ENCODE measurements at places on chromosomes 1 and 21. TPM values are rescaled to one million over a fixed set of nuclear protein-coding genes. Genes with fewer than 3 reads are reported as not detected.

- H3K27ac ChIP-seq = no peak overlapping the region
- H3K4me3 ChIP-seq = no peak overlapping the region
- no peaks in the 10 kb centered on the region for H3K4me1 ChIP-seq
- H3K36me3 ChIP-seq = no peaks in the 10 kb centered on the region
- H3K27me3 ChIP-seq = no peaks in the 10 kb centered on the region
Observed at GRCh38 chr1:89760496-89760895, 60.3 kb upstream of the LRRC8D start.

DNA sequence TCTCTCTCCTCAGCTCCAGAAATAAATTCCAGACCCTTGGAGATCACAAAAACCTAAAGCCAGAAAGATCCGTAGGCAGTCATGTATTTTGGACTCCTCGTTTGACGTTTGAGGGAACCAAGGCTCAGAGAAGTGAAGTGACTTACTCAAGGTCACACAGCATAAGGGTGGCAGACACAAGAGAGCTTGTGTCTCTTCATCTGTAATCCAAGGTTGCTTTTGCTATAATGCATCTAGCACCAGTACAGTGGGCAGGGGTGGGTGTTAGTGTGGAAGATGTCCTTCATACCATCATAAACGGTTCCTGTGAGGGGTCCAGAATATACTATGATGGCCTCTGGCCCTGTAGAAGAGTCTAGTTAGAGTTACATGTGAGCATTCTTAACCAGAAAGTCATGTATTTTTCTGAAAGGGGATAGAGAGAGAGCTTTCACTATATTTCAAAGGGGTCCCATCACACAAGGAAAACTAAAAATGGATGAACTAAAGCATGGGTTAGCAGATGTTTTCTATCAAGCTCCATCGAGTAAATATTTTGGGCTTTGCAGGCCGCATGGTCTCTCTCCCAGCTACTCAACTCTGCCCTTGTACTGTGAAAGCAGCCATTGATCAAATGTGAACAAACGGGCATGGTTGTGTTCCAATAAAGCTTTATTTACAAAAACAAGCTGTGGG is 144.9 kb downstream of the TOMM20 start:
- H3K27me3 ChIP-seq = no peaks in the 10 kb centered on the region
- no peaks in the 10 kb centered on the region for H3K36me3 ChIP-seq
- H3K27ac ChIP-seq = peak overlapping the region; percentile 96
- DNase-seq = no peak

DNA sequence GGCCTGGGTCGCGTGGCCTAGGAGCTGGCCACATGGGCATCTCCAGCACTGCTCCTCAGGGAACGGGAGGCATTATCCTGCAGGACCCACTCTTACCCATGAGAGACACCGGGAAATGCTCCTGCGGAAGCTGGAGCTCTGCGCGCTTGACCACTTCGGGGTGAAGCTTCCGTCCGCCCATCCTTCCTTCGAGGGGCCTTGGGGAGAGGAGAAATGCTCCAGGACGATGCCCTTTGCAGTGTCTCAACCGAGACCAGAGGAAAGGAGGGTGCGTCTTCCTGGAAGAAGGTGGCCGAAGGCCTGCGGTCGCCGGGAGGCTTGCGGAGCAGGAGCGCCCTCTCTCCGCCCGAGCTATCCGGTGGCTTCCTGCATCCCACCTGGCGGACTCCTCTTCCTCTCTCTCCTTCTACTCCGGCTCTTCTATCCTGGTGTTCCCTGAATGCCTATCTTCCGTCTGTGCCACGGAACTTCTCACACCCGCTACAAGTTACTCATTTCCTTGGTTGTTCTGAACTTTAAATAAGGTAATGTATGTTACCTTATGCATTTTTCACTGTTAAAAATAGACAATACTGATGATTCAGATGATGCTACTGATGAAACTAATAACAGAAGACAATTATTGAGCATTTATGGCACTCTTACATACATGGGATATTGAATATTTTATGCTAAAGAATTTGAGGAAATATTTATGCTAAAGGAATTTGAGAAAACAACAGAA is 91.4 kb downstream of the PRKAB2 start:
- H3K4me1 ChIP-seq = no peaks in the 10 kb centered on the region
- H3K4me3 ChIP-seq = no peak overlapping the region
- H3K27me3 ChIP-seq = peaks cover 64% of the 10 kb centered on the region
- DNase-seq = no peak
- no peak overlapping the region for H3K27ac ChIP-seq
- no peaks in the 10 kb centered on the region for H3K36me3 ChIP-seq

GRCh38 chr1:2045468-2046173 is 4.6 kb upstream of the PRKCZ start:
- no peak overlapping the region for H3K4me3 ChIP-seq
- DNase-seq = no peak
- peaks cover 3% of the 10 kb centered on the region for H3K4me1 ChIP-seq
- peaks cover 5% of the 10 kb centered on the region for H3K27me3 ChIP-seq

- no peaks in the 10 kb centered on the region for H3K4me1 ChIP-seq
- H3K27ac ChIP-seq = no peak overlapping the region
- no peak overlapping the region for H3K4me3 ChIP-seq
- H3K36me3 ChIP-seq = no peaks in the 10 kb centered on the region
- DNase-seq = no peak
- no peaks in the 10 kb centered on the region for H3K27me3 ChIP-seq
Observed at GRCh38 chr1:241412646-241413045, 55.6 kb upstream of the RGS7 start.

DNA sequence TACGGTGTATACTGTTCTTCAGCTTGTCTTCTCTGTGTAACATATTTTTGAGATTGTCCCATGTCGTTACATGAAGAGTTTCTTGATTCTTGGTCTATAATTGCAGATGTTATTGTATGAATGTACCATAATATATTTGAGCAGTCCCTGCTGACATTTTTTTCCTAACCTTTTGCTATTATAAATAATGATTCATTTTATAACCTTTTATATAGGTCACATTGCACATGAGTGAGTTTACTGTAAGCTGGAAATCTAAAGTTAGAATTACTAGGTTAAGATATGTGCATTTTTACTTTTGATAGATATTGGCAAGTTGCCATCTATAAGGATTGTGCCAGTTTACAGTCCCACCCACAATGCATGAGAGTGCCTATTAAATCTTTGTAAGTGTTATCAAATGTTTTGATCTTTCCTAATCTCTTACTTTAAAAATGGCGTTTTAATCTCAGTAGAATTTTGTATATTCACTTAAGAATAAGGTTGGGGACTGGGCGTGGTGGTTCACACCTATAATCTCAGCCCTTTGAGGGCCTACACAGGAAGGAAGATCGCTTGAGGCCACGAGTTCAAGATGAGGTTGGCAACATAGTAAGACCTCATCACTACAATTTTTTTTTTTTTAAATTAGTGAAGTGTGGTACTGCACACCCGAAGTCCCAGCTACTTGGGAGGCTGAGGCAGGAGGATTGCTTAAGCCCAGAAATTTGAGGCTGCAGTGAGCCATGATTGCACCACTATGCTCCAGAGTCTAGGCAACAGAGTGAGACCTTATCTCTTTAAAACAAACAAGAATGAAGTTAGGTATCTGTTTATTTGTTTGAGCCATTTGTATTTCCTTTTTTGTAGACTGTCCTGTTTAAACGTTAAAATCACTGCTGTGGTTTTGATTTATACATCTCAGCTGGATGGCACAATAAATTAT is 36.5 kb downstream of the ZMYM1 start:
- no peaks in the 10 kb centered on the region for H3K27me3 ChIP-seq
- no peak for DNase-seq
- no peak overlapping the region for H3K4me3 ChIP-seq
- H3K36me3 ChIP-seq = no peaks in the 10 kb centered on the region

- H3K36me3 ChIP-seq = no peaks in the 10 kb centered on the region
- H3K4me1 ChIP-seq = no peaks in the 10 kb centered on the region
- H3K4me3 ChIP-seq = no peak overlapping the region
Observed at GRCh38 chr1:93502571-93502970, 54.7 kb downstream of the FNBP1L start.

DNA sequence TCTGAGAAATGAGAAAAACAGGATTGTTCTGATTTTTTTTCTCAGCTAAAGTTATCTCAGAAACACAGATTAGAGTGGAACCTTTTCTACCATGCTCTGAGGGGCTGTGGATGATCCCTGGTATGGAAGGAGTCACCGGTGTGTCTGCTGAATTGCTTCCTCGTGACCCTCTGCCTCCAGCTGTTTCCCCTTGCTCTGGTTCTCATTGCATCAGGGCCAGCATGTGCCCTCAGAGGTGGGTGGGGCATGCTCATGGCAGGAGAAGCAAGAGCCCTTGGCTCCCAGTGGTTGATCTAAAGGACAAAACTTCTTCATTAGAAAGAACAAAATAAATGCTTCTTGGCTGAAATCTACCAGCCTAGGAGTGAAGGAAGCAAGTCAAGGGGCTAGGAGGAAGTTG is 183.2 kb upstream of the HMCN1 start:
- no peak overlapping the region for H3K27ac ChIP-seq
- H3K4me3 ChIP-seq = no peak overlapping the region
- no peaks in the 10 kb centered on the region for H3K36me3 ChIP-seq
- H3K4me1 ChIP-seq = no peaks in the 10 kb centered on the region

GRCh38 chr1:208654241-208654640 is 410.1 kb upstream of the PLXNA2 start:
- no peak for DNase-seq
- H3K27me3 ChIP-seq = no peaks in the 10 kb centered on the region
- no peaks in the 10 kb centered on the region for H3K4me1 ChIP-seq
- H3K4me3 ChIP-seq = no peak overlapping the region

DNA sequence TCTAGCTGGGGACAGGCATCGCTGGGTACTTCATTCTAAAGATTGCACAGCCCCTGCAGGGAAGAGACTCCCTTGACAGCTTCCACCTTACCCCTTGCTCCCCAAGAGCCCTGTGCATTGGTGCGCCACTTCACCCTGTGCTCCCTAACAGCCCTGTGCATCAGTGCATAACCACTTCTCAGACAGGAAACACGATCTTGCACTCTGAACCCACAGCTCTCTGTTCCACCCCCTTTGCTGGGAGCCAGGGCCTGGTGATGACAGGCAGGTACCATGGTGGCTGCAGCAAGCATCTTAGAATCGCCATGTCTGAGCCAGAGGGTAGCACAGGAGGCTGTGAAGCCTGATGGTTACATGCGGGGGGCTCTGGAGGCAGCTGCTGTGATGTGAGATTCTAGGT is 5.0 kb downstream of the ALPL start:
- no peak overlapping the region for H3K27ac ChIP-seq
- no peaks in the 10 kb centered on the region for H3K36me3 ChIP-seq
- no peak overlapping the region for H3K4me3 ChIP-seq
- no peak for DNase-seq

DNA sequence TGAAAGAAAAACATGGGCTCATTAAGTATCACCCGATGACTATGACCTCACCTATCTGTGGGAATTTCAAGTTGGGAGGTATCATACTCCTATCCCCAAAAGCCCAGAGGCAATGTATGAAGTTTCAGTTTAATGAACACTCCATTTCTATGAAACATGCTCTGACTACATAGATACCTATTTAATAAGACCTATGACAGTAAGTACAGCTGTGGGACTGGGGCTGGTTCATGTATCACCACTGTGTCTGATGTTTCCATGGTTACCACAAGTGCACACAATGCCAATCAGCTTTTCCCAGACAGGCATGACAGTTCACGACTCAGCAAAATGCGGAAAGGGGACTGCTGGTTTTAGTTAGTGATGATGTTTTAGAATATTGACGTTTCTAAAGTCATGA is 167.7 kb downstream of the SIPA1L2 start:
- no peak overlapping the region for H3K4me3 ChIP-seq
- no peaks in the 10 kb centered on the region for H3K36me3 ChIP-seq
- H3K4me1 ChIP-seq = no peaks in the 10 kb centered on the region
- no peak overlapping the region for H3K27ac ChIP-seq

Gene MAN1C1
- total RNA-seq = 6.7 TPM

DNA sequence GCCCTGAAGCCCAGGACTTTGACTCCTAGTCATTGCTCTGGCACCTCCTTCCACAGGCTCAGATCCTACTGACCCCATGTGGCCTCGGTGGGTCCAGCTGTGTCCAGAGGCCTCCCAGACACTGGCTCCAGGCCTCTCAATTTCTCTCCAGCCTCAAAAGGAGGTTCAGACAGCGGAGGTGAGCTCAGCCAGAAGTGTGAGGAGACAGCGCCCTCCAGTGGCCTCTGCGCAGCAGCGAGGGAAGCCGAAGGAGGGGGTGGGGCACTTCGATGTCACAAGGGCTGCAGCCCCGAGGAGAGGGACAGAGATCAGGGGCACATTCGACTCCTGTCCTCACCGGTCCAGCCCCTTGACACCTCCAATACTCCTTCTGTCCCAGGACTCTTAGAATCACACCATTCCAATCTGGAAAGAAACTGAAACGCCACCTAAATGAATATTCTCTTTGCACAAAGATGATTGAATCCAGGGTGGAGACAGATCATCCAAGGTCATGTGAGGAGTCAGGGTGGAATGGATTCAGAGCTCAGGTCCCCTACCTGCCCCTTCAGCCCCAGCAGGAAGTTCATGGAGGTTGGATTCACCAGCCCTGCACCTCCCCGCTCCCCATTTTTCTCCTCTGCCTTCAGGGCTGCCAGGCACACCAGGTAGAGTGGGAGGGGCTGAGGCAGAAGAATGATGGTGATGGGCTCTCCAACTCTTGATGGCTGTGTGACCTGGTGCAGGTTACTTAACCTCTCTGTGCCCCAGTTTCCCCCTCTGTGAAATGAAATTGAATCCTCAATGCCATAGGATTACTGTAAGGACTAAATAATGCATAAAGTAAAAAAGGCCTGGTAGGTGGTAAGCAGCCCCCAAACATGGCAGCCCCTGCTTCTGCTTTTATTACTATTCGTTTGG is 34.8 kb upstream of the ZBTB40 start:
- H3K27ac ChIP-seq = no peak overlapping the region
- H3K27me3 ChIP-seq = no peaks in the 10 kb centered on the region
- peak; percentile 63 for DNase-seq
- H3K4me1 ChIP-seq = no peaks in the 10 kb centered on the region

Gene SGIP1
- total RNA-seq = 3.1 TPM

DNA sequence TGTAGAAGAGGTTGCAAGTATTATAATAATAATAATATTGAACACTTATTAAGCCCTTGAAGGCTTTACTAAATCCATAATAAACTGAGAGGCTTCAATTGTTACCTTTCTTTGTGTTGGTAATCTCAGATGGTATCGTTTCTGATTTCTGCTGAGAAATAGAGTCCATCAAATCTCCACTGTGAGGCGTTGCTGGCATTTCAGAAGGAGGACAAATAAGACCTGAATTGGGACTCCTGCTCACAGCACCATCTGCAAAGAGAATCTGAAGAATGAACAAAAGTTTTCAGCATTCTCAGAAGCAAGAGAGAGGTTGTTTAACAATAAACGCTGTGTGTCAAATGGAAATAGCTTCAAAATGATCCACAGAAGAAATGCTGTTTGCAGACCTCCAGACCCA is 93.7 kb downstream of the WDR3 start:
- no peaks in the 10 kb centered on the region for H3K36me3 ChIP-seq
- DNase-seq = no peak
- no peaks in the 10 kb centered on the region for H3K27me3 ChIP-seq
- no peaks in the 10 kb centered on the region for H3K4me1 ChIP-seq
- no peak overlapping the region for H3K27ac ChIP-seq

DNA sequence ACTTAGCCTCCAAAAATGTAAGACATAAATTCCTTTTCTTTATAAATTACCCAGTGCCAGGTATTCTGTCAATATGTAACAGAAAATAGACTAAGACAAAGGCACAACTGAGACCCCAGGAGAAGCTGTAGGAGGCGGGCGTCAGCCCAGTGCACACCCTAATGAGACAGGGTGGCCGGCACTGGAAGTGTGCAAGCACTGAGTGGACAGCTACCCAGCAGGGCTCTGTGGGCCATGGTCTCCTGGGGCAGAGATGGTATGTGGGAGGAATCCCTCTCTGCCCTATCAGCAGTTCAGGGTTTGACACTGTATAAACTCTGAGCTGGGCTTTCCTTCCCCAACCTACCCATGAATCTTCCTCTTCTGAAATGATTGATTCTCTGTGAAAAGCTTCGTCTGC is 139.5 kb downstream of the GLIS1 start:
- no peaks in the 10 kb centered on the region for H3K36me3 ChIP-seq
- DNase-seq = peak; percentile 39
- no peak overlapping the region for H3K4me3 ChIP-seq
- no peak overlapping the region for H3K27ac ChIP-seq
- H3K27me3 ChIP-seq = no peaks in the 10 kb centered on the region

Gene ETV3L
- not detected for total RNA-seq

Gene C8B
- not detected for total RNA-seq
